Fibroblast of skin of right quadriceps (primary cell): ENCODE measurements at places on chromosomes 6 and 20.

DNA sequence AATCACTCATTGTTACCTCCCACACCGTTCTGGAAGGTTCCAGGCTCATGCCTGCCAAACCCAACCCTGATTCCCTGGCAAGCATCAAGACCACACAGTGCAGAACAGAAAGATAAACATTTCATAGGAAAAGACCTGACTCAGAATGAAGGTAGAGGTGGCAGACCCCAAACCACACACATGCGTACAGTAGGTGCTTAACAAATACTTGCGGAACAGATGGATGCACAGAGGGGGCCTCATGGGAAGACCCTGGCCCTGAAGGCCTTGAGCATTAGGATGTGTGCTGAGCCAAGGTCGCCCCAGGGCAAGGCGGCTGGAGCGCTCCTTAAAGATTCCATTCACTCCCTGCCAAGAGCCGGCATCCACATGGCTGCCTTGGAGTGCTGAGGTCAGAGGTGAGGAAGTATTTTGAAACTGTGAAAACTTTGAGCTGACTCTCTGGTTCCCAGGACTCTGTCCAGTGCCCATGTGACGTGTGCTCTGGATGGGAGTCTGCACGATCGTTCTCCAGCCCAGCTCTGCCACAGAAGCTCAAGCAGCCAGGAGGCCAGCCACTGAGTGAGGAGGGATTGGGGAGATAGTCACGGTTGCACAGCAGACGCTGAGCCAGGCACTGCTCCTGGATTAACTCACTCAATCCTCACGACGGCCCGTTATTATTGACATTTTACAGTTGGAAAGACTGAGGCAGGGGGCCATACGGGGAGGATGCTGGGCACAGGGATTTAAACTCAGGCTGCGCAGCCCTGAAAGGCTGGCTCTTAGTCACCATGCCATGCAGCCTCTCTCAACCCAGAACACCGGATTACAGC is 65.5 kb upstream of the AFDN start:
- DNase-seq: no peak

- DNase-seq: no peak
Observed at GRCh38 chr20:391041-391711, 10.6 kb downstream of the TRIB3 start.

GRCh38 chr20:1418350-1418749 is 25.5 kb upstream of the FKBP1A start:
- no peak for DNase-seq

- DNase-seq: no peak
Observed at GRCh38 chr6:14108571-14109410, 8.8 kb upstream of the CD83 start.

DNA sequence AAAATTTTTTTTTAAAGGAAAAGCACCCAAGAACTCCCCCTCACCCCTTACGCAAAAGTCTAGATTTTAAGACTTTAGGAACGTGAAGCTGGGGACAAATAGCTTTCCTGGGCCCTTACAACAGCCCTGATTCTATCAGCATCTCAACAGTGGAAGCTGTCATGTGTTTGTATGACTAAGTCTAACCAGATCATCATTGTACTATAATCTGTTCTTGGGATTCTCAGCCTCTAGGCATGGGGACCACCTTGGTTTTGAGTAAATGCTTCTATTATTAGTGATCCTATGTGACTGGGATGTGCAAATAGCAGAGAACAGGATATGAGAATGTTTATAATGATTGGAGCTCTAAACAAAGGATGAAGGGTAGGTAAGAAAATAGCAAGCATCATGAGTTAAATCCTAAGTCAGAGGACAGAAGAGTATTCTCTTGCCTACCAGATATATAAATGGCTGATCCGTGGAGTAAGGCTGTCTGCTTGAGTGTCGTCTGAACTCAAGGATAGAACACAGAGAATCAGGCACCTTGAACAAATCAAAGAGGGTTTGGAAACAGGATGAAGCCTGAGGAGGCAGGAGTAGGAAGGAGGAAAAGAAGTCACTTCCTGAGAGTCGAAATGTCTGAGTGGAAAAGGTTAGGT is 105.7 kb upstream of the FAM184A start:
- DNase-seq: no peak

- peak; percentile 89 for DNase-seq
Observed at GRCh38 chr6:56370561-56371211, 123.3 kb upstream of the COL21A1 start.
